ENCODE measurements at places on chromosomes 3 and 15.

- DNase-seq, result peak; percentile 52
Measured at GRCh38 chr3:42375121-42375800, 35.1 kb downstream of the LYZL4 start.

DNA sequence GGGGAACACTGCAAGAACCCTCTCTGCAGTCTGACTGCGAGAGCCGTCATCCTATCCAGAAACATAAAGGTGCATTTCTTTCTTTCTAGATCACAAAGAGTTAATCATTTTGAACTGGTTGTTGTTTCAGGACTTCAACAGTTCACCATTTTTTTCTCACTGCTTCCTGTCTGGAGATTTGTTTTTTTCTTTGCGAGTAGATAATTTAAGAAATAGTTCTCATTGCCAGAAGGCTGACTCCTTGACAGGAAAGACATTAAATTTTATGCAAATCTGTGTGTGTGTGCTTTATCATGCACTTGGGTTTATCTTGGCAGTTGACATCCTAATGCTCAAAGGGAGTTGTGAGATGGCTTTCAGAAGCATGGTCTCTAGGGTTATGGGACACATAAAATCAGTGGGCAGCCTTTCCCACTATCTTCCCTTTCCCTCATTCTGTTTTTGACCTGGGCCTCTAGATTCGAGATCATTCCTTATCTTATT, 123.5 kb upstream of the TBL1XR1 start:
- no peak for DNase-seq

DNA sequence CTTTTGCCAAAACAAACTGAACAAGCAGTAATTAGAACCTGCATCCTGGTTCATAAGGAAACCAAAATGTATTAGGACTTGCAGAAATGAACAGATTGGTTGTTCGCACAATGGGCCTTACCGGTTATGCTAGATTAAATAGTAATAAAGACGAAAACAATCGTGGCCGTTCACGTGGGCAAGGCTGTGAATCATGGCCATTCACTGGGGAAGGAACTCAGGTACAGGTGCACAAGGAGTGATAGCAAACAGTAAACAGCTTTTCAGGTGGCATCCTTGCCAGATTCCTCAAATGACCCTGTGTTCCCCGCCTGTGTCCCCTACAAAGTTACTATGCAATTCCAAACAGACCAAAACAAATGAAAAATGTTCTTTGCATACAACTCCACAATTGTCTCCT, 8.2 kb downstream of the LRIG1 start:
- no peak for DNase-seq

DNA sequence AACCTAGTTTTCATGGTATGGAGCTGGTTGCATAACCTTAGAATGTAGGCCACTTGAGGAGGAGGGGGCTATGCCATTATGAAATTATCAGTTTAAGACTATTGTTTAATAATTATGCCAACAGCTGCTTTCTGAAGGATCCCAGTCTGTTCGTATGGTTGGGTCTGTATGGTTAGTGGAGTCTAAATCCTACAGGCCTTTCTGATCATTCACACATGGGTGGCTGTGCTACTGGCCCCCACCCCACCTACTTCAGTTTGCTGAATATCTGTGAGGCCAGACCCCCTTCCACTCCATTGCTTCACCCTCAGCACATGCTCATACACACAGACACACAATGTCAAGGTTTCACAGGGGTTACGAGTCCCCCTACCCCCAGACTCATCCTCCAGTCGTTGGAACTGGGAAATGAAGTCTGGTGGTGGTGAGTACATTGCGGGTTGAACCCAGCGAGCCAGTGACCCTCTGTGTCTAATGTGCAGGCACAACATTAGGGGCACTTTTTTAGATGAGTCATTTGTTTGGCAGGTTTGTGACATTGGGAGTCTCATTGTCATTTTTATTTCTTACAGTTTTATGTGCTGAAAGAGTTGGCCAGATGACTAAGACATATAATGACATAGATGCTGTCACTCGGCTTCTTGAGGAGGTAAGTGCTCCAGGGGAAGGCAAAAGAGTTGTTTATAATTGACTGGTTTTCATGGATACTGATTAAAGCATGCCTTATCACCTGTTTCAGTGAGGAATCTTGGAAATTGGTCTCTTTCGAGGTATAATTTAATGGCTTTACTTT, 85.3 kb downstream of the TRAK1 start:
- no peak for DNase-seq

GRCh38 chr3:197595470-197596185, 39.9 kb upstream of the BDH1 start:
- DNase-seq, result no peak

GRCh38 chr3:152511904-152512303, 243.2 kb downstream of the MBNL1 start:
- peak; percentile 64 for DNase-seq

DNA sequence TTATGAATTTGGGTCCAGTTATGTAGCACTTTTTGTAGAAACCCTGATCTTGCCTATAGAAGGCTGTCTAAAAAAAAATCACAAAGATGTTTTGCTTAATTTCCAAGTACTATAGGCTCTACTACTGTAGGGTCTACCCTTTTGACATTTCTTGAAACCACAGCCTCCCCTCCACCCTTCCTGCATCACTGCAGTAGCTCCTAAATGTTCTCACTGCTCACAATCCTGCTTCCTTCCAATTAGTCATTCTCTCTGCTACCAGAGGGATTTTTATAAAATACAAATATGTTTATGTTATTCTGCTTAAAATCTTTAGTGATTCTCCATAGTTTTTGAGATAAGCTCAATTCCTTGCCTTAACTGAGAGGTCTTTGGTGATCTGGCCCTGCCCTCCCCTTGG, 114.0 kb downstream of the CYP19A1 start:
- DNase-seq, result no peak

DNA sequence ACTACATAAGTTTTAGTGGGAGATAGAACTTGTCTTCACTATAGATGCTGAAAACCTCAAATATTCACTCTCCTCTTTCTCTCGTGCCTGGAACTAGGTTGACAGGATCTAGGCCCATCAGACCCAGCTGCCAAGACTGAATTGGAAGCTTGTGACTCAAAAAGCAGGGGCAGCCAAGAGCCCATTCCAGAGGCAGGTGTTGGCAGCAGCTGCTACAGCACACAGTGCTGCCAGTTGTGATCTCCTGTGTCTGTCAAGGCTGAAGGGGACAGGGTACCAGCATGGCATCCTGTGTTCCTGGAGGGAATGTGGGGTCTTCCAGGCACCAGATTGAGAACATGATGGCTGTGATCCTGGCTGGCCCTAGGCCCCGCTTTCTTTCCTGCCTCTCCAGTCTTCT, 92.5 kb upstream of the MB21D2 start:
- DNase-seq, result no peak

- no peak for DNase-seq
Measured at GRCh38 chr3:132083583-132084279, 48.9 kb upstream of the CPNE4 start.

DNA sequence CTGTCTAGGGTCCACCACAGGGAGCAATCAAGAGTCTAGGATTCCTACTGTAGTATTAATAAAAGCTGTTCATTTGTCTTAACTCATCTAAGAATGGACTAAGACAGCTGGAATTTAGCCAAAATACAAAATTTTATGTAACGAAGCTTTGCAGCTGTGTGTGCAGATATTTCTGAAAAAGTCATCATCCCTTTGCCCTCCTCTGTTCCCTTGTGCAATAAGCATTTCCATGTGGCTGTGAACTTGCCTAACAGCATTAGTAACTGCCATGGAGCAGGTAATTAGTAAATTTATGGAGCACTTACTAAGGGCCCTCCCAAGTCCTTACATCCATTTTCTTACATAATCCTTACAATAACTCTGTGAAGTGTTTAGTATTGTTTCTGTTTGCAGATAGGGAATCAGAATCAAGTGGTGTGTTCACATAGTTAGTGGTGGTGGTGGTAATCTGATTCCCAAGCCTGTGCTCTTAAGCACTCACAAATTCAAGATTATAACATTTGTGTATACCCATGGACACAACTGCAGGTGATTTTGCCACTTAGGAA, 114.5 kb downstream of the RARB start:
- DNase-seq, result no peak

- DNase-seq, result no peak
Measured at GRCh38 chr3:111744611-111745010, 114.5 kb upstream of the PHLDB2 start.

- no peak for DNase-seq
Measured at GRCh38 chr3:9204253-9204992, 45.0 kb downstream of the SRGAP3 start.

GRCh38 chr3:120670576-120670975, 11.5 kb downstream of the HGD start:
- peak; percentile 19 for DNase-seq

DNA sequence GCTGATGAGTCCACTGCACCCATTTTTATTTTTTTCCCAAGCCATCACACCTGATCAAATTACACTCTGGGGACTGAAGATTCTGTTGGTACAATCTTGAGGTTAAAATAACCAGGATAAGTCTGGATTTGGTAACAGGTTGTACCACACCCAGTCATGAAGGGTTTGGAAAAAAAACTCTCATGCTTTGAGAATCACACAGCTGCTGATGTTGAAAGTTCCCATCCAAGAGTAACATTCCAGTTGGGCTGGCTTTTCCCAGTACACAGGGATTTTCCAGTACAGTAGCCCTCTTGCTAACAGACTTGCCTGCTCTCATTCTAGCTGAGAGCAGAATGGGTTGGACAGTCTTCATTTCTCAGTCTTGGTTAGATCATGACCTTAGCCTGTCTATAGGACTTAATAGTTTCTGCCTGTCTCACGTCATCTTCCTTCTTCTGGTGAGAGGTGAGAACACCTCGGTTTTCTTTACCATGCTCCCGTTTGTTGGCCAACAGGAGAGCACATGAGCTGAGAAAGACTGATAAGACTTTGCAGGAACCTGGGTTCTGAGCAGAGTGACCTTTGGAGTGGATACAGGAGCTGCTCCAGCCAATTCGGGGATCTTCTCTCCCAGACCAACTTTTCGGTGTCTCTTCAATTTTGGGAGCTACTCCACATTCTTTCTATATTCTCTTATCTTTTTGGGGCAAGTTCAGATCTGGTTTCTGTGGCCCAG, 300.1 kb upstream of the LYSMD4 start:
- no peak for DNase-seq

DNA sequence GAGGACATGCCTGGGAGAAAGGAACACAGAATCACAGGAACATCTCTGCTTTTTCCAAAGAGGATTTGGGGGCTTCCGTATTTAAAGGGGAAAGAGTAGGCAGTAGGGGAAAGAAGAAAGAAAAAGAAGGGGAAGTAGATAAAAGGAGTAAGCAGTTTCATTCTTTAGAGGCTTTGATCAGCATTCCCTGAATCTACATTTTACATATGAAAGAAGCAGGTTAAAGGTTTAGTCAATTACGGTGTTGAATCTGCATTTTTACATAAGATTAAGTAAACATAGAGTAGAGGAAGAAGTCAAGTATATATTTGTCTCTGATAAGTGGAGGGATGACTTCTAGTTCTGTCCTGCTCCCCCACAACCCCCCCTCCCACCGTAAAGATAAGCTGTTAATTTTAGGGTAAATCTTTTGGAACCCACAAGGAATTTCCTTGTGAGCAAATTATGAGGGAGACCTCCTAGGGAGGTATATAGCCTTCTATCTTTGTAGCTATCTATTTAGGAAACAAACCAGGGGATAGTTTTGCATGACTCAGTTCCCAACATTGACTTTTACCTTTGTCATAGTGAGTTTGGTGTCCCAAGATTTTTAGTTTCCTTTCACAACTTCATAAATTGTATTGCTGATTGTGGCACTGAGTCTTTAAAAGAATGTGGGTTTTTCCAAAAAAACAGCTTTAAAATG, 8.7 kb upstream of the P2RY12 start:
- no peak for DNase-seq

DNA sequence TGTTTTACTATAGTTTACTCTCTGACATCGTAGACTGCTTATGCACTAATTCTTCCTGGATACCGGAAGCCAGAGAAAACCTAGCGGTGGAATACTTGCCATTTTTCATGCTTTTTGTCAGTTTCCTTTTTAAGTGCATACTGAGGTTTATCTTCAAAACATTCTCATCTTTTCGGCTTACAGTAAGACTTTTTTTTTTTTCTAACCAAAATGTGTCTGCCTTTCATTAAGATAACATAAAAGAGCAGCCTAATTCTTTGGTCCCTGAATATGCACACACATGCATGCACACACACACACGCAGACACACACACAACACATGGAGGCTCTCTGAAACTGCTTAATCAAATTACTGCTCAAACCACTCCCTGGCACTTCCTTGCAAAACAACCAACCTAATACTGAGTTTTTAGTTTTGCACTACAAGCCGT, 1.3 kb downstream of the ZNF445 start:
- peak; percentile 32 for DNase-seq

- DNase-seq, result peak; percentile 94
Measured at GRCh38 chr3:45547764-45548680, 46.5 kb upstream of the LIMD1 start.

GRCh38 chr3:141401573-141402475, 33.5 kb downstream of the ZBTB38 start:
- peak; percentile 70 for DNase-seq

DNA sequence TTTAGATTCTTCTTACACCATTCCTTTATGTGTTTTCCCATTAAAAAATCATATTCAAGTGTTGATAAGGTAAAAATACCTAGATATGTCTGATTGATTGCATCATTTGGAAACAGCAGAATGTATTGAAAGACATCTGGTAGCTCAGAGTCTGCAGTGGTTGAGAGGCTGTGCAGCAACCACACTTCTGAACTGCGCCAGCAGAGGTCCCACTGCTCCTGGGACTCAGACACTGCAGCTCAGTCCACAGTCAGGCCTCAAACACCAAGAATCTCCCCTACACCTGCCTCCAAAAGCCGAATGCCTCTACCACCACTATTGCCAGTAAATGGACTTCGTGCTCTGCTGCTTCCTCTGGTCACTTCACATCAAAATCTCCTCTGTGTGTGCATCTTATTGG, 176.9 kb upstream of the LMCD1 start:
- peak; percentile 12 for DNase-seq

DNA sequence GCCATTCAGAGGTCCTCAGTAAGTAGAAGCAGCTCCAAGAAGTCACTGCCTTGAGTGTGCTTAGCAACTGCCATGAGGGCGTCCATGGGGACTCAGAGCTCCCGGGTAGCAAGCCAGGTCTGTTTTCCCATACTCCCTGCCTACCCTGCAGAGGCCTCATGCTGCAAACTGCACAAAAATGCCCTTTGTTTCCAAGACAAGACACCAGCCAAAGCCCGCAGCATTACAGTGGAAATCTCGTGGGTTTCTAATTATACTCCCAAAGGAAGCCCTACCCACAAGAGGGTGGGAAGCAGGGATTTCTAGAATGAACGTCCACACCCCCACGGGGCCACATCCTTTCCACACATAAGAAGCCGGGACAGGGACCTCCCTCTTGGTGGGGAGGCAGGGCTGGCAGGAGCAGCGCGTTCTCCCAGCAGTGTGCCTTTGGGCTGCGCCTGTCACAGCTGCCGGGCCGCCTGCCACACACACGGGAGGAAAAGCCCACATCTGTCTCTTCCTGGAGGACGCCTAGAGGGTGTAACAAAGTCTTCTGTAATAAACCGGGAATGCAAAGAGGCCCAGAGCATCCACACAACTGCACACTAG, 31.1 kb downstream of the FAM174B start:
- DNase-seq, result no peak

DNA sequence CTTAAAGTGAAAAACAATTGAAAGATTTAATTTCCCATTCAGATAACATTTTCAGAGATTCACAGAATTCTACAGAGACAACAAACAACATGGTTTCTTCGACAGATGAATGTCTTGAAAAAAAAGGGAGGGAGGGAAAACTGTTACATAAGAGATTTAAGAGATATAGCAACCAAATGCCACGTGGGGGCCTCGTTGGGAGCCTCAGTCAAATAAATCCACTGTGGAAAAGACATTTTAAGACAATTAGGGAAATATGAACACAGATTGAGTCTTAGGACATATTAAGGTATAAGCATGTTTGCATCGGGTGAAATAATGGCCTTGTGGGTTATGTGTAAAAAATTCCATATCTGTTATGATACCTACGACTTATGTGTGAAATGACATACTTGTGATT, 5.0 kb upstream of the PRRT3 start:
- DNase-seq, result no peak
